ENCODE measurements at places on chromosomes 7 and 10.

- no peak for DNase-seq
These were observed 5.0 kb downstream of the TRIM24 start for GRCh38 chr7:138465046-138465445.

- peak; percentile 1 for DNase-seq
These were observed 316.2 kb downstream of the ETV1 start for GRCh38 chr7:13673290-13673689.

DNA sequence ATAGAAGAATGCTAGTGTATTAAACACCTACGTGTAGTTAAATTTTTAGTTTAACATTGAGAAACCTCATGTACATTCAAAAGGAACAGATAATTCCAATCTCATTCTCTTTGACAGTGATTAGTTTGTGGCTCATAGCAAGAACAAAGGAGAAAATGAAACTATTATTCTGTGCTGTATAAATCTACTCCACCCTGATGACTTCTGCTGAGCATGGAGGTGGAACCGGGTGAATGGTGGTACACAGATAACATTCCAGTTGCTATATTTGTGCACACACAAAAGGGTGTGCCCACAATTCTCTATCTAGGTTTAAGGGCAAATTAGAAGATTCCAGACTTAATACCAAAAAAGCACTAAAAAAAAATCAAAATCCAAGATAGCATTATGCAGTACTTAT, 17.0 kb upstream of the RALA start:
- no peak for DNase-seq

DNA sequence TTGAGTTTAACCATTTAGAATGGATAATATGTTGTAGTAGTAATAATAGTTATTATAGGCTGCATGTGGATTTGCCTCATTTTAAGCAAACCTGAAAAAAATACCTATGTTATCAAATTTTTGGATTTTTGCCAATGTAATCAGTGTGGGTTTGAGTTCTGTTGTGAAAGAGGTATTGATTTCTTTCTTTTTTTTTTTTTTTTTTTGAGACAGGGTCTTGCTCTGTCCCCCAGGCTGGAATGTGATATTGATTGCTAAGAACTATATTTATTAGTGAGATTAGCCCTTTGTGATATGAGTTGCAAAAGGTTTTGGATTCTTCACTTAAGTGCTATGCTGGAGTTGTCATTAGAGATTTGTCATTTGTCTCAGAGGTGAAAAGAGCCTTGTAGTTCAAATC, 124.4 kb downstream of the ST7 start:
- DNase-seq, result no peak

DNA sequence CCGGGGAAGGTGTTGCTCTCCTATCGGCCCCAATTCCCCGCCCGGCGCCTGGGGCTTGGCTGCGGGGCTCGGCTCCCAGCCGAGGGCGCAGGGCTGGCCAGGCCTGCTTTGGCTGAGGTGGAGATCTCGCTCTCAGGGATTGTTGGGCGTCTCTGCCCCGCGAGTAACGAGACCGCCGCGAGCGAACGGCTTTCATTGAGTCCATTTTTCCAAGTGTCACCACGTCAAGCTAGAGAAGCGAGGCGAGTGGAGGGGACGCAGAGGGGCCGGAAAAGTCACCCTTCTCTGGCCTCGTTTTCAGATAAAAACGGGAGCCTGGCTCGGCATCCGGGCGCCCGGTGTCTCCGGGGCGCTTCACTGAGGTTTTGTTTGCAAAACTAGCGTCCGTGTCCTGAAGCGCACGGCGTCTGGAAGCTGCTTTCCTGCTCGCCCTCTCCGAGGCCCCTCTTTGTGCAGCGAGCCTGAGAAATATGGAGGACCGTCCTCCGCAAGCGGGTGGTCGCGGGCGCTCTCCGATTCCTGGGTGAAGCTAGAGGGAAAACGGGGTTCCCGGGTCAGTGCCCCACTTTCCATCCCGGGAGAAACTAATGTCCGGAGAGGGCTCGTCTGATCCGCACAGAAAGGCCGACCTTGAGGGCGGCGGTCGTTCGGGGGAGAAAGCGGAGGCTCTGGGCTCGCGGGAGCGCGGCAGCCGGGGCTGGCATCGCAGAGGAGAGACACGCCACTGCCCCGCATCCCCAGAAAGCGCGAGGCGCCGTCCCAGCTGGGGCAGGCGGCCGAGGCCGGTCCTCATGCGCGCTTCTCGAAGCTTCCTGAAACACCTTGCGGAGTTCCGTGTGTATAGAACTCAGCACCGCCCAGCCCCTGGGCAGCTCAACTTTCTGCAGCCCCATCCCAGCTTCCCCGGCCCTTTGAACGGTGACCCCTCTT, 3.5 kb upstream of the EN2 start:
- no peak for DNase-seq

GRCh38 chr7:1531263-1531978, 919 bp downstream of the MAFK start:
- DNase-seq, result peak; percentile 48

- DNase-seq, result peak; percentile 60
These were observed 180.2 kb upstream of the FZD8 start for GRCh38 chr10:35822316-35822715.

DNA sequence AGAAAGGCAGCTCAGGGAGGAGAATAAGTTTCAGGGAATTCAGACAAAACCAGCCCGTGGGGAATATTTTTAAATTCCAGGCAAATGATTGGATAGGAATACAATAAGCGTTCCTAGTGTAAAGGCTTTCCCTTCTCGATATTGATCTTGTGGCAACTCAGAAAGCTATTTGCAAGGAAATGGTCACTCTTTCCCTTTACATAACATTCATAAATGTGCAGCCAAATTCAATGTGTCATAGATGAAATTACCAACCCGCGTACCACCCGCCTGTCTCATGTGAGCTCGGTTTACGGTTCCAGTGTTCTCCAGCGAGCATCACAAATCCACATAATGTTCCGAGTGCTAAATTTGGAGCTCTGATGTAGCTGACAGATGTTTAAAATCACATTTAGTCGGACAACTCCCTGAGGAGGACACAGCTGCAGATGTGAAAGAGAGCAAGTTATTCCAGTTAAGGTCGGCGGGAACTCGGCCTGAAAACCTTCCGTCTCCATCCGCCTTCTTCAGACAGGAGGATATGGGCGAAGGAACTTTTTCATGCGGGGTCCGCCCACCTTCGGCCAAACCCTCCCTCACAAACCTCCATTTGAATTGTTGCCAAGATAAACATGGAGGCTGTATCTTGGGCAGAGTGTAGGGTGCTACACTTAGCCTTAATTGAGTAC, 327.0 kb downstream of the RNLS start:
- DNase-seq, result no peak

DNA sequence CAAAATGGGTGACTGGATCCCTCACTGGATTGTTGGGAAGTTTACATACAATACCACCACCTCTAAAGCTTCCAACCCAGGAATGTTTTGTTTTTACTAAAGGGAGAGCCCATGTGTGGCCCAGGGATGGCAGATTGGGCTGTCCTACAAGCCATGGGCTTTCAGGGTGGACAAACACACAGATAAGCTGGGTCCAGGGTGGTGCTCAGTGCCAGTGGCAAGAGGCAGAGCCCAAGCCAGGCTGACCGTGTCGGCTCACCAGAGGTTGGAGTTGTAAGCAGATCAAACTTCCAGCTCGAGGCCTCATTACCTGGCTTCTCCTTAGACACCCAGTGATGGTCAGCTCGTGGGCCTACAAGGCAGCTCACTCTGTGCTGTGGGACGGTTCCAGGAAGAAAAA, 52.3 kb downstream of the CDH23 start:
- DNase-seq, result no peak

GRCh38 chr7:107501593-107501992, 31.7 kb downstream of the GPR22 start:
- no peak for DNase-seq

GRCh38 chr7:4006687-4007086, 675.4 kb upstream of the FOXK1 start:
- peak; percentile 25 for DNase-seq

GRCh38 chr7:70855373-70855772, 276.6 kb upstream of the GALNT17 start:
- no peak for DNase-seq

GRCh38 chr10:34732926-34733325, 82.2 kb downstream of the PARD3 start:
- no peak for DNase-seq

DNA sequence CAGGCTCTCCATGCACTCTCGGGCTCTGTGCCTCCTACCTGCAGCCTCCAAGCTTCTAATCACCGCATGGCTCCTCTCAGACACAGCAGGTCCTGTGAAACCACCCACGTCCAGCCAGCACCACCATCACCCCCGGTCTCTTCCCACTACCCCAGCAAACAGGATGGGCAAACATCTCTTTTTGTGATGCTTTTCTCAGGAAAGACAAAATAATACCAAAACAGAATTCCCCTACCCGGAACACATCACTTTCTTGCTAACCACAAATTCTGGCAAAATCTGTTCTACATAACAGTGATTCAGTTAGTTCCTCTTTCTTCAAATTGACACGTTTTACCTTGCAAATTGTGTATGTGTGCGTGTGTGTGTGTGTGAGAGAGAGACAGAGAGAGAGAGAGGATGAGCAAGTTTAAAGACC, 6.5 kb downstream of the SNX8 start:
- no peak for DNase-seq

DNA sequence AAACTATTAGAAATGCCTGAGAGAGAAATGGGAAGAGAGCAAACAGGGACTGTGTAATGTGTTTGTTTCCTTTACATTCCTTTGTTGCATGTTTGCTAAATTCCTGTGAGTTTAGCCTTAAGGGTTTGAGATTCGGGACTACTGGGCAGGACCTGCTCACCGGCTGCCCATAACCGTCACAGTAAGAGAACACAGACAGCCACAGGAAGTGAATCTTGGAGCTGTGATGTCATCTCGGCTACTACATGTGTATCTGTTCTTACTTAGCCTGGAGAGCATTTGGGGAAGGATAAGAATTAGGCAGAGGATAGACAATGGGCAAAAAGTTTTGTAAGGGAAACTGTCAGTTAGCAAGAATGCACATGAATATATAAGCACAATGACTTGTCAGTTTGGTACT, 485.1 kb upstream of the KLF6 start:
- DNase-seq, result no peak

Measured in nephron progenitor cell (in vitro differentiated cells).